Sciatic nerve (tissue), 2 donors: ENCODE measurements at places on chromosomes 2 and 18.

DNA sequence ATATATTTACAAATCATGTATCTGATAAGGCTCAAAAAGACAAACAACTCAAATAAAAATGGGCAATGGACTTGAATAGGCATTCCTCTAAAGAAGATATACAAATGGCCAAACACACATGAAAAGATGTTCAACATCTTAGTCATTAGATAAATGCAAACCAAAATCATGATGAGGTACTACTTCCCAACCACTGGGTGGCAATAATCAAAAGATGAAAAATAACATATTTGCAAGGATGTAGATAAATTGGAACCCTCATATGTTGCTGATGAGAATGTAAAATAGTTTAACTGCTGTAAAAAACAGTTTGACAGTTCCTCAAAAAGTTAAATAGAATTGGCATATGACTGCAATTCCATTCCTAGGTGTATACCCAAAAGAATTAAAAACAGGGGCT is 132.3 kb downstream of the TTC32 start:
- DNase-seq: no peak

- DNase-seq: no peak
Measured at GRCh38 chr2:130744287-130745117, 10.8 kb upstream of the AMER3 start.

- DNase-seq: no peak
Measured at GRCh38 chr2:98761267-98761781, 30.4 kb upstream of the MGAT4A start.

GRCh38 chr2:584863-585823 is 92.1 kb downstream of the TMEM18 start:
- no peak for DNase-seq

- DNase-seq: no peak
Measured at GRCh38 chr2:230990131-230990898, 5.6 kb upstream of the SPATA3 start.

DNA sequence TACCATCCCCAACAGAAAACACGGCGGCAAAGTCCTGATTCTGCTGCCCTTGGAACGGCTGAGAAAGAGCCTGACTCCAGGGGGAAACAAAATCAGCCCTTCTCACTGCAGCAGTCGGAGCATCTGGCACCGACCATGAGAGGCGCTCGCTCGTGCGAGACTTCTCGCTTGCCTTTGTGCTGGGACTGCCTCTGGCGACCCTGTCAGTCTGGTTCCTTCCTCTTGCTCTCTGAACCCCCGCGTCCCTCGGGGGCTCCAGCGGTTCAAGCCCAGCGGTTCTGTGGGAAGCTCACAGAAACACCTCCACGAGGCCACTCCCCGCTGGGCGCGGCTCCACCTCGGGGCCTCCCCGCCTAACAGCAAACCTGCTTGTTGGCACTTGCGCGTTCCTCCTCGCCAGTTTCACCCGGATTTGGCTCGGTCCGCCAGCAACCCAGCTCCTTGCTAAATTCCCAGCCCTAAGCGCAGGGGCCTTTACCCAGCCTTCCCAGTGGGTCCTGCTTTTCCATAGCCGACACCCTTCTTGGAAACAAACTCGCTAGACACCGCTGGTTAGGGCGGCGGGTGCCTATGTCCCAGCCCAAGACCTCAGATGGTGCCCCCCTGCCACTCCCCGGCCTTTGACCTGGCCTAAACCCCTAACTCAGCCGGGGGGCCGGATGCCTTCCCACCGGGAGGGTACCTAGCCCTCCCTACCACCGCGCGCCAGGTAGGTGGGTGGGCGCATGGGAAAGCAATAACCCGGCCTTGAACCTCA is 2.2 kb downstream of the RND3 start:
- DNase-seq: peak; percentile 83

DNA sequence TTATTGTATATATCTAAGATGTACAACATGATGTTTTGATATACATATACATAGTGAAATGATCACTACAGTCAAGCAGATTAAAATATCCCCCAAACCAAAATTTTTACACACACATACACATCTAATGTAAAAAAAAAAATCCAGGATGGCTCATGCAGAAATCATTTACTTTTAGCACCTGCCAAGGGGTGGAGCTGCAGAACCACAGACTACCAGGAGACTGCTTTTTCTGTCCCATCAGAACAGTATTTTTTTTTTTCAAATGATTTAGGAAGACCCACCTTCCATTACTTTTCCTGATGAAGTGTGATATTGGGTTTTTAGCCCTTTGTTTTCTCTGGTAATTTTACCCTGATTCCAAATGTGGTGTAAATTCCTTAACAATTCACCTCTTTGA is 61.9 kb downstream of the AQP4 start:
- DNase-seq: no peak

DNA sequence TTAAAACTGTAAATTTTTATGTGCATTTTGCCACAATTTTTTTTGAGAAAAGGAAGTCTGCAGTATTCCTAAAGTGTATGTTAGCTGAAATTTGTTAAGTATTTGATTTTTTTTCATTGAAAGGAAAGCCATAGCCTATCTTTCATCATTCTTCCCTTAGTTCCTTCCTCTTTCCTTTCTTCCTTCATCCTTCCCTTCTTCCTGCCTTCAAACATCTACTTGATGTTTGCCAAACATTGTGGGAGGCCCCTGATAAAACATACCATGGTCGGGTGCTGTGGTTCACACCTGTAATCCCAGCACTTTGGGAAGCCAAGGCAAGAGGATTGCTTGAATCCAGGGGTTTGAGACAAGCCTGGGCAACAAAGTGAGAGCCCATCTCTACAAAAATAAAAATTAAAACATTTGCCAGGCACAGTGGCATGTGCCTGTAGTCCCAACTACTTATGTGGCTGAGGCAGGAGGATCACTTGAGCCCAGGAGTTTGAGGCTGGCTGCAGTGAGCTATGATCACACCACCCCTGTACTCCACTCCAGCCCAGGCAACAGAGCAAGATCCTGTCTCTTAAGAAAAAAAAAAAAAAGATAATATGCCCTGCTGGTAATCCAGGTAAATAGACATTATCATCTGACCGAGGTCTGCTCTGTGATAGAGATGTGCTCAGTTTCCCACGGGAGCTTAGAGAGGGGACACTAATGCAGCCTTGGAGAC is 278.4 kb upstream of the STON1 start:
- no peak for DNase-seq

DNA sequence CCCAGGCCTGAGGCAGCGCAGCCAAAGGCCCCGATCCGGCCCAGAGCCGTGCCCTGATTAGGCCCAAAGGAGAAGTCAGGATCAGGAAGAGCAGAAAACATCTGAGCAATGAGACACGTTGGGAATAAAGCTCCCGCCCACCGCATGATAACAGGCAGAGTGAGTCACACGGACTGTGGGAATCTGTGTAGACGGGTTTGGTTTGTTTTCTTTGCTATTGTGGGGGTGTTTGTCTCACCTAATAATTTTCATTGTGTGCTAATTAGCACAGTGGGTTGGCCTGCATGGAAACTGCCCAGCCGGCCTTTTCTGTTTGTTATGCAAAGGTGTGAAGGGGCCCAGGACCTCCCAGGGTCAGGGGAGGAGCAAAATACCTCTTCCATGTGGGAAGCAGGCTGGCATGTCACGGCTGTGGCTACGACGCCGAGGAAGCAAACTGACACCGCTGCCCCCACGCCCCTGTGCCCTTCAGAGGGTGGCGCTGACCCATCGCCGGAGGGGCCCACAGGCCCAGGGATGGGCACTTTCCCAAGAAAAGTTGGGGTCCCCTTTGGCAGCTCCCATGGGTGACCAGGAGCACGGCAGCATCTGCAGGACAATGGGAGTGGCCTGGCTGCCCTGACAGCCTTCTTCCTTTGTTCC is 68.4 kb upstream of the CTDP1 start:
- DNase-seq: peak; percentile 65

DNA sequence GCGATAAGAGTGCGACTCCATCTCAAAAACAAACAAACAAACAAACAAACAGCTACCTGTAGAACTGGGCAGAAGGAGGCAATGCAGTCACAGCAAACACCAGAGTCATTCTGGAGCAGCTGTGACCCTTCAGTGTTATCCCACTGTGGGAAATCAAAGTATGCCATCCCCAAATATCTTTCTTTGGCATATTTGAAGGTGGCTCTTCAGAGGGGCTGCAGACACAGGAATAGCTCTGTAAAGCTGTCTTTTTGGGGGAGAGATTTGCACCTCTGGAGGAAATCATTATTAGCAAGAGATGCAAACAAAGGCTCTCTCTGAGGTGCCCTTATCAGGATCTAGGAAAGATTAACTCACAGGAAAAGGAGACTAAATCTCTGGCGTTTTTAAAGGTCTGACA is 98.5 kb upstream of the XPO1 start:
- DNase-seq: no peak
